ENCODE measurements at places on chromosomes 5 and 9. TPM values are rescaled to one million over a fixed set of nuclear protein-coding genes. Genes with fewer than 3 reads are reported as not detected.

DNA sequence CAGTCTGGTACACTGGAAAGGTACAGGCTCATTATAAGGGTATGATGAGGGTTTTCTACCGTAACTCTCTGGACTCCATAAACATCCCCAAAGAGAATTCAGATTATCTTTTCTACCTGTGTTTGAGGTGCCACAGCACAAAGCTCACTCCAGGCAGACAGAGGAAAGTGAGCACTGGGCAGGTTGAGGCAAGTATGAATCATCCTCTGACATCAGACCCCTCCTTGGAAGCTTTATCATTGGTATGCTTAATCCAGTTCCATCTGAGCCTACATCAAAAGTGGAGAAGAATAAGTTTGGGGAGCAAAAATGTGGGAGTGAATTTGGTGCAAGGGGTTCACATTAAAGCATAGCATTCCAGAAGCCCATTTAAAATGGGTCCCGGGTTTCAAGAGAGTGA is 21.7 kb downstream of the C9orf152 start:
- no peak for DNase-seq

The BAAT gene
- total RNA-seq, result 0.92 TPM

GRCh38 chr9:101626295-101626694 is 31.5 kb upstream of the PPP3R2 start:
- no peak for DNase-seq

DNA sequence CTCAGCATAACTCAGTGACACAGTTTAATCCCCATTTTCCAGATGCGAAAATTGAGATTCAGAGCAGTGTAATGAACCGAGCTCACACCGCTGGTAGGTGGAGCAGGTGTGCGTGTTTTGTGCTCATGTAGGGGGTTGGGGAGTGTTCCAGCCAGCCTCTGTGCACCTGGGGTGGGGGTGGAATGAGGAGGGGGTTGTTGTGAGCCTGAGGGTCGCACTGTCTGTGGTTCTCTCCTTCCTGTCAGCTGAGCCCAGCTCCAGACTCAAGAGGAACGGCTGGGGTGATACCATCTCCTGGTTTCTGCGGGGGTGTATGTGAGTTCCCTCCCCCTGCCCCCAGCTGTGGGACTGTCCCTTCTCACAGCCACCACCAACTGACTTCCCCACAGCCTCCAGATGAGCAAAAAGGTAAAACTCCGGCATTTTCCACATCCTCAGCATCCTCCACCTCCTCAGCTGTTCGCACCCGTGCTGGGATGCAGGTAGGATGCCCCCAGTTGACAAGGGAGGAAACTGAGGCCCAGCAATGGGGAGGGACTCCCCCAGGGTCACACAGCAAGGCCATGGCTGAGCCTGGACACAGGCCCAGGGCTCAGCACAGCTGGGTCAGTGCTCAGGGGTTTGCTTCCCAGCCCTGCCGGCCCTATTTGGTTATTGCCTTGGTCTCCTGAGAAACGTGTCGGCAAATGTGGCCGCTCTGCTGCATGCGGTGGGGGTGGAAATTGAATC is 2.1 kb downstream of the SH2D3C start:
- no peak for DNase-seq

The PPP1R26 gene
- 11.9 TPM for total RNA-seq

DNA sequence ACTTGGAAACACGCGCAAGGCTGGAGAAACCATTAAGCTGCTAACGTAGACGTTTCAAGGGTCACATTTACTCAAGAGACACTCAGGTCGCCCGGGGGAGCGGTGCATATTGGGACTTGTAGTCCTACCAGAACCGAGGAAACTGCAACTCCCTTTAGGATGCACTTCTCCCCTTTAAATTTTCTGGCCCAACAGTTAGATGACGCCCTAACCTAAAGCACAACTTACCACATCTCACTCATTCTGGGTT is 384 bp upstream of the DMXL1 start:
- peak; percentile 67 for DNase-seq

DNA sequence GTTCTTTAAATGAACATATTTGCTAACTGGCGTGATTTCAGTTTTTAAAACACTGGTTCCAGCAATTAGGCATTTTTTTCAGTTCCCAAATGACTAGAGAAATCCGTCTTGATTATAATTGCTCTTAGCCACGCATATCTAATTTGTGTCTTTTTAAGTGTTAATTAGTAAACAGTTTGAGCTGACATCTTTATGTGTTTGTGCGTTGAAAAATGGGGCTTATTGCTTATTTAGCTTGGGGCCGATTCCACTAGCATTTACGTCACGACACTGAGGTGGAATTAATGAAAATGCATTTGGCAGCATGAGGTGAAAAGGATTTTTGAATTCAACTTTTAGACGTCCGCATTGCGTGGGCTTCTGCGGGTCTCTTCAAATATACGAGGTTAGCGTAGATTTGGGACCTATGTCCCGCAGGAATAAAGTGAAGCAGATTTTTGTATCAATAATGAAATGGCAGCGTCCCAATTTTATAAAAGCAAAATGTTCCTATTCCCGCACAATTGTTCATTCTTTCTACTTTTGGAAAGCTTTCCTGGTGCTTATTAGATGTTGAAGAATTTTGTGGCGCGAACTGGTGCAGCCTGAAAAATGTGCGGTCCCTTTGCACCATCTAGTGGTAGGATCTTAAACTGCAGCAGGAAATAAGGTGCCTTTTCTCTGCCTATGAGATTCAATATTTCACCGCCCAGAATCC is 122.7 kb upstream of the LMX1B start:
- no peak for DNase-seq

All from thoracic aorta (tissue), 2 donors.